Suppressor macrophage (primary cell): ENCODE measurements at places on chromosomes 3 and 15.
A peak's percentile ranks its signal among the peaks of the same experiment; 100 is the strongest.

- DNase-seq: no peak
These were observed 61.8 kb upstream of the SMAD3 start for GRCh38 chr15:67003586-67003985.

DNA sequence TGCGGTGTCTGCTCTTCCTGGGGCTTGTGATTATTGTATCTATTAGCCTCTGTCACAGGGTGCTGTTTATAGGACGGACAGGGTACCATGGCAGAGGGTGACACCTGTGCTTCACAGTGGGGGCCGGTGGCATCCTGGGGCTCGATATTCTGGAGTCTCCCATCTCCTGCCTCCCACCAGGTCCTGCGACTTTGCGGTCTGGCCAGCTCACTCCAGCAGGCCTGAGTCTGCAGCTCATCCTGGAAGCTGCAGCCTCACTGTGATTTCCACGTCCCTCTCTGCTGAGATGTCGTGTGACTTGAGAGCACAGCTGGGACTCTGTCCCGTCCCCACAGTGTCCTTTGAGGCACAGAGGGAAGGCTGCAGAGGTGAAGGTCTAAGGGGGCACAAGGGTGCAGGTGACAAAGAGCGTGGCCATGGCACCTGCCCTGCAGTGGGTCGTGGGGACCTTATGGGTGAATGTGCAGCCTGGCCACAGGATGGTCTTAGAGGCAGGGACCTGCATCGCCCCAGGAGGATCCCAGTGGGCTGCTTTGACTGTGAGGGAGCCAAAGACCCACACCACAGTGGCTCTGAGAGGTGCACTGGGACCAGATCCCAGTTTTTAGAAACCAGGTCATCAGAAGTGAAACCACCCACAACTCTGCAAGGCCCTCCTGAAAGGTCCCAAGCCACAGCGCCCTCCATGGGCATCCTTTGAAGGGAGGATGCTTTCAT is 172.8 kb downstream of the KLF13 start:
- no peak for DNase-seq

DNA sequence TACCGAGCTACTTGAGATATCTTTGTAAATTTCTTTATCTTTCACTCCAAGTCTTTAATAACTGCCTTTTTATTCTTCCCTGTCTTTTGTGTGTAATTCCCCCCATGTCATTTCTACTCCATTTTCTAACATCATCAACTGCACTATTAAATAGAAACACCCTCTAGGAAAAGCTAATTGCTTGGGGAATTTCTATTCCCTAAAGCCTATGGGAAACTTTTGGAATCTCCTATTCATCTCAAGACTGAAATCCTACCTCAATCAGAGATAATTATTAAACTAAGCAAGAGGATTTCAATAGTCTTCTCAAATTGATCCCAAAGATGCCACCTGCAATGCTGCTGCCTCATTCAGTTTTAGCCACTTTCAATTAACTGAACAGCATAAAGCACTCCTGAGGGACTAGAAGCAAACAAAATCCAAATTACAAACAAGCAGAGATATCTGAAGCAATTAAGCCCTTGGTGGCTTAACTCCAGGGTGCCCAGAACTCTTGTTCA is 598.7 kb downstream of the IGSF11 start:
- no peak for DNase-seq

DNA sequence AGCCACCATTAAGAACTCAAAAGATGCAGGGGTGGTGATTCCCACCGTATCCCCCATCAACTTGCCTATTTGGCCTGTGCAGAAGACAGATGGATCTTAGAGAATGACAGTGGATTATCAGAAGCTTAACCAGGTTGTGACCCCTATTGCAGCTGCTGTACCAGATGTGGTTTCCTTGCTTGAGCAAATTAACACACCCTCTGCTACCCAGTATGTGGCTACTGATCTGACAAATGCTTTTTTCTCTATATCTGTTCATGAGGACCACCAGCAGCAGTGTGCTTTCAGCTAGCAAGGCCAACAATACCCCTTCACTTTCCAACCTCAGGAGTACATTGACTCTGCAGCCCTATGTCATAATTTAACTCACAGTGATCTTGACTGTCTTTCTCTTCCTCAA is 8.6 kb upstream of the MCF2L2 start:
- DNase-seq: no peak

GRCh38 chr3:143847787-143848631 is at the start of gene SLC9A9:
TSS of gene SLC9A9 (minus strand) at chr3:143848468. CDS start at chr3:143848322, 146 bp downstream.
- DNase-seq: peak; percentile 75

DNA sequence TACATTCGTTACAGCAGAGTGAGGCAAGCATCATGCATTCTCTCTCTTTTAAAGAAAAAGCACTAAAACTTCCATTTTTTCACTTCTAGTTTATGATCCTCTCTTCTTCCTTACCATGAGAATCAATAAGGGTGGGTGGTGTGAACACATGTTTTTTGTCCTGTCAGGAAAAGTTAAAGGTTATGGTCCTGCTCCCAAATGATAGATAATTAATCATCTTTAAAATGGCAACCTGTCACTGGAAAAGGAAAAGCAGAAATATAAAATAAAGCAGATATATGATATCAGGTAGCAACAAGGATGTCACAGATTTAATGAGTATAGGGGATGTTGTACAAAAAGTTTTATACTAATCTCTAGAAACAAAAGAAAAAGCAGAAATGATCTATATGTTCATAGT is 56.4 kb upstream of the PHLDB2 start:
- DNase-seq: no peak

DNA sequence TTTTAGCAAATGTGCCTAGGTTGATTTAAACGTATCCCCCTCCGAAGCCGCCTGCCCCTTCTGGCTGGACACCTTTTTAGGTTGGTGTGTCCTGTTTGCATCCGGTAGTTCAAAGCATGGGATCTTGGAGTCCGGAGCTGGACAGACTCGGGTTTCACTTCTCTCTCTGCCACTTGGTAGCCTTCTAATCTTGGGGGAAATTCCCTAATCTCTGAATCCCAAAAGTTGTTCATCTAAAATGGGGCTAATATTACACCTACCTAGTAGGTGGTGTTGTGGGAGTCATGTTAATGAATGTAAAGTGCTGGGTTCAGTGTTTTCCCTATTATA is 760 bp downstream of the FANCI start:
- DNase-seq: peak; percentile 21

DNA sequence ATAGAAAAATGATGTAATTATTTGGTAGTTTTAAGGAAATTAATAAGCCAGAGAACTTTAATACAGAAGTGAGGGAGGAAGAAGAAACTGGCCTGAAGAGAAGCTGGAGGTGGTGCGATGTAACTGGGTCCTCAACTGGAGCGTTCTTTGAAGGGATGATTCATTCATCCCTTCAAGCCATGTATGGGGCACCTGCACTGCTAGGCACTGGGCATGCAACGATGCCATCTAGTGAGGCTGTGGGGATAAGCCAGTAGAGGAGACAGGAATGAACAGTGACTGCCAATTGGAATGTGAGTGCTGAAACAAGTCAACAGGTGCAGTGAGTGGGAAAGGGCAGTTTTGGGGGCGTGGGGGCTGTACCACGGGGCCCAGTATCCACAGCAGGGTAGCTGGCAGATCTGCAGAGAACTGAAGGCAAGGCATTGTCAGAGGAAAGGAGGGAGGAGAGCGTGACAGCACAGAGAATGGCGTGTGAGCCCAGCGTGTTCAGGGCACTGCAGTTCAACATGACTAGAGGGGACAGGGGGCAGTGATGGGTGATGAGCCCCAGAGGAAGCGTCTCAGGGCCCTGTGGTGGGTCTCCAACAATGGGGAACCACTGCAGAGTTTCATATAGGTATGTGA is 3.8 kb upstream of the KIF23 start:
- no peak for DNase-seq

DNA sequence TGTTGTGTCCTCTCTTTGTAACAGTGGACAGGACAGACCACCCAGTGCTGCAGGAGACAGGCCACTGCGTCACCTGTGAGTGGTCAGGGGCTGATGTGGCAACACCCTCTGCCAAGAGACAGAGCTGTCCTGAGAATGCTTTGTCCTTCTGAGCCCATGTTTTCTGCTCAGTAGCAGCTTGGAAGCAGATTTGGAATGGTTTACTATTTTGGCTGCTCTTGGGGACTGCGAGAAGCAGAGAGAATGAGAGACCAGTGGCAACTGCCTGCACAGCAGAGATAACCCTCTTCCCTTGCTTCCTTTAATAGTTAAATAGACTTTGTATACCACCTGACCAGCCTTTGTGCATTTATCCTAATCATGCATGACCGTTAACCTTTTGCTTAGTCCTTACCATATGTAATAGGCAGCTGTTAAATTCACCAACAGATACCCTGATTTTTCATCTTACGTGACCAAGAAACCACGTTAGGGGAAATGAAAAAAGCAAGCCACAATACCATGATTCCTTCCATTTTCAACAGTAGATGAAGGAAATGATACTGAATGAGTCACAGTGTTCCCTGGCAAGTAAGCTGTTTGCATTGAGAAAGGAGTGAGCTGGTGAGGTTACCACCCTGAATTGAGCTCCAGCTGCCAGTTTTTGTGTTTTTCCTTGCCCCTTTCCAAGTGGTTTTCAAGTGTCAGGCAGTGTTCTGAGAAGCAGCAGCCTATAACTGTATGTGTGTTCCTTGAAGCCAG is 35.5 kb downstream of the B3GALNT1 start:
- peak; percentile 85 for DNase-seq

- DNase-seq: no peak
These were observed 443.8 kb upstream of the TGFBR2 start for GRCh38 chr3:30162579-30162978.

GRCh38 chr15:90042766-90043529 is 41.8 kb downstream of the ZNF710 start:
- no peak for DNase-seq

GRCh38 chr3:132253262-132253878 is 63.8 kb upstream of the ACP3 start:
- DNase-seq: peak; percentile 87

- no peak for DNase-seq
These were observed 196.8 kb upstream of the LPP start for GRCh38 chr3:187957165-187957581.

DNA sequence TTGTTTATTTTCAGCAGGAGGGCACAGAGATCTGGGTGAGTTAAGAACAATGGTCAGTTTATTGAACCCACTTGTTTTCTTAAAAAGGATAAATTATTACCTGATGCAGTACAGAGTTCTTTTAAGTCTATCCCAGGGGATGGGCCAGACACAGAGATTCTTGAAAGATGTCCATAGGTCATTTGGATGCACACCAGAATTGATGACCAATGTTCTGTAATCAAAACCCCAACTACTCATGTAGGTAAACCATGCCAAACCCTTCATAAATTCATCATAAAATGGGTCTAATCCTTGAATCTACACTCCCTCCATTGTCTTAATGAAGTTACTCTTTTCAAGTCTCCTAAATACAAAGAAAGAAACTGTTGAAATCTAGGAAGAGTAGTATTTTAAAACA is 273.0 kb upstream of the COL8A1 start:
- DNase-seq: no peak

DNA sequence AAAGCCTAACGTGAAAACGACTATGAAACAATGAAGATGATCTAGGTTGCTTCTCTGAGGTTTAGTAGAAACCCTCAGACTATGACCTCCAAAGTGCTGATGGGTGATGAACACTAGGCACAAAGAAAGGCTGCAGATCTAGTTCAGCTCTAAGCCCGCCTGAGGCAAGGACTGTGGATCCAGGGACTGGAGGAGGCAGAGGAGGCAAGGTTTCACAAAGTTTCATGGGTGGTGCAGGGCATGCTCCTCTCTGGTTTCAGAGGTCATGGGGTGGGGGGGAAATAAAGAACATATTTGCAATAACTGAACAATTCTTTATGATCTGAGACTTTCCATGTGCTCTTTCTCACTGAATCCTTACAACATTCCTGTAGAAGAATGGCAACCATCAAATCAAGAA is 679.2 kb downstream of the NTRK3 start:
- no peak for DNase-seq

- DNase-seq: peak; percentile 44
These were observed 6.8 kb upstream of the ZNF280D start for GRCh38 chr15:56739964-56740640.

GRCh38 chr3:28295898-28296490 is 52.5 kb upstream of the ZCWPW2 start:
- no peak for DNase-seq

GRCh38 chr3:28291577-28291976 is 50.2 kb downstream of the CMC1 start:
- no peak for DNase-seq

DNA sequence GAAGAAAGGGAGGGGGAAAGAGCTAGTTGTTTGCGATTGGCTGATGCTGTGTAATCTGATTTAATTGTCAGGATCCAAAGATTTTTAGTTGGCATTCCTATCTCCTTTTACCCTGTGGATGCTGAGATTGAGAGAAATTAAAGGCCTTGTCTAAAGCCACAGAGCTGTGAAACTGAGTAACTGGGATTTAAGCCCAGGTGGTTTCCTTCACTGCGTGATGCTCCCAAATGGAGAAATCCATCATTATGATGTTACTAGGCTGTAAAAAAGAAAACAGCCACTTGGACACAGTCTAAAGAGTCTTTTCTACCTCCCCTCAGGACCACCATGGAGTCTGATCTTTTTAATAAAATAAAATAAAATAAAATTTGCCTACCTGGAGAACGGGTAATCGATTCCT is 883.0 kb upstream of the NR2F2 start:
- no peak for DNase-seq

- no peak for DNase-seq
These were observed 189.5 kb upstream of the WNT5A start for GRCh38 chr3:55676643-55677042.

DNA sequence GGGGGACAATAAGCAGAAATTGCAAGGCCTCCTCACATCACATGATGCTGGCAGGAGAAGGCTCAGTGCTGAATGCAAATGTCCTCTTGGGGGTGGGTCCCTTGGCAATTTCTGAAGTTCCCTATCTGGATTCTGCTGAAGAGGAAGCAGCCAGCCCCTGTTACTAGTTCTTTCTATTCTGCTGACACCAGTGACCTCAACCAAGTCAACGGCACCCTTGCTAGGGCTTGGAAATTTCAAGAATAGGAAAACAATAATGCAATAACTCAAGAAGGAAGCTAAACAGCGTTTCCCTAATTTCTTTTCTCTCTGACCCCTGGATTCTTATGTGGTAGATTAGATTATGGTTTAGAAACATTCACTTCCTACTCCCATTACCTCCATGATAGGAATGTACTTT is 46.2 kb upstream of the FOXP1 start:
- peak; percentile 89 for DNase-seq

GRCh38 chr15:79028411-79028964 is 62.1 kb downstream of the RASGRF1 start:
- peak; percentile 79 for DNase-seq

GRCh38 chr3:149266736-149267135 is 45.1 kb upstream of the CP start:
- DNase-seq: no peak

GRCh38 chr15:33670567-33670966 is 297.7 kb upstream of the CHRM5 start:
- no peak for DNase-seq

GRCh38 chr3:73530022-73530396 is 94.7 kb downstream of the PDZRN3 start:
- DNase-seq: no peak

- no peak for DNase-seq
These were observed 2.3 kb upstream of the ZNF589 start for GRCh38 chr3:48238531-48239085.

- DNase-seq: no peak
These were observed 141.2 kb downstream of the NUP210 start for GRCh38 chr3:13278783-13279531.

- DNase-seq: no peak
These were observed 210.8 kb upstream of the MRPL3 start for GRCh38 chr3:131713416-131714123.
